Activated CD8-positive, alpha-beta memory T cell treated with anti-CD3 and anti-CD28 coated beads, Interleukin-2, amount 50 U/mL, for 48 hours (primary cell): ENCODE measurements at places on chromosomes 4 and X.

DNA sequence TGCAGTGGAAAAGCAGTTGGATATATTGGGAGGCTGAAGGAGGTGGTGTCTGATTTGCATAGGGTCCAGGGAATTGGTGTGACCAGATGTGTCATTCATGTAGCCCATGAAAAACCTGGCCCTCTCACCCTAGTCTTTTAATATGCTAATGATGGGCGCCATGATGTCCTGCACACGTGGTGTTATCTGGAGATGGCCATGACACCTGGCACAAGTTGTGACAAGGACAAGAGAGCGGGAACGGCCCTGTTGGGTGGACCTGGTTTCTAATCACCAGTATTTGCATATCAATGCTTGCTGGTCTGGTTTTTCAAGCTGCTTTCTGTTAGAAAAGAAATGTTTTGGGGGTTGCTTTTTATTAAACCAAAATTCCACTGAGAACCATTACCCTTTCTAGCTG, 87.4 kb downstream of the ZXDA start:
- no peak for DNase-seq

- no peak for DNase-seq
Observed at GRCh38 chrX:15098505-15098904, 171.4 kb downstream of the ASB9 start.

GRCh38 chr4:113534711-113535110, 226.8 kb downstream of the CAMK2D start:
- no peak for DNase-seq

DNA sequence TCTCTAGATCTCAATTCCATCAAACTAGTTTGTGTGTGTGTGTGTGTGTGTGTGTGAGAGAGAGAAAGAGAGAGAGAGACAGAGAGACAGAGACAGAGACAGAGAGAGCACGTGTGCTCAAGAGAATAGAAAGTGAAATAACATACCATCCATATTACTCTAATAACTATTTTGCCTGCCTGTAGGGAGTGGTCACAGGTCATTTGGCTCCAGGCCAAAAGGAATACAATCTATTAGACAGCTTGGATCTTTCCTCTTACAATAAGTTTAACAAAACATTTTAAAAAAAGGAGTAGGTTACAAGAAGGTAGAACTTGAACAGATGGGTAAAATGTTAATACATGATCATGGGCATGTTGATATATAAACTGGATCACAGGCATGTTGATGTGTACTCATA, 76.2 kb downstream of the COL4A6 start:
- DNase-seq: no peak

- DNase-seq: no peak
Observed at GRCh38 chrX:149699761-149700160, 12.1 kb upstream of the MAGEA11 start.

- no peak for DNase-seq
Observed at GRCh38 chr4:2261853-2262144, at the start of gene MXD4. Gene MXD4, minus strand, starts transcription at chr4:2262109. Its CDS starts 129 bp downstream, at chr4:2261980.

DNA sequence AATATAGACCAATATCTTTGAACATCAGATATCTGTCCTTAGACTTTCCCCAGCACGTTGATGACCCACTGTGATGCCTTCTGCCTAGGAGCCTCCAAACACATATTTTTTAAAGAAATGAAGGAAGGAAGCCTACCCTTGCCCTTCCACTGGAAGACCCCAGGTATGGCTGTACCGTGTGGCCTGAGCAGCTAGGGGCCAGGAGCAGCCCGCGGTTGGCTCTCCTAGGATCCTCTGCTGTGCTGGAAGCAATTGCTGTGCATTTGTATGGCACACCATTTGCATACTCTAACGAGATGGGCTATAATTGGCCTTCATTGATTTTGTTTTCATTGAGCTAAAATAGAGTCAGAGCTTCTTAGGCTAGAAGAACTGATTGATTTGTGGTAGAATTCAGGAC, 128.8 kb downstream of the GPAT3 start:
- no peak for DNase-seq
